Activated CD4-positive, CD25-positive, alpha-beta regulatory T cell (primary cell): ENCODE measurements at places on chromosomes 7 and 10.

DNA sequence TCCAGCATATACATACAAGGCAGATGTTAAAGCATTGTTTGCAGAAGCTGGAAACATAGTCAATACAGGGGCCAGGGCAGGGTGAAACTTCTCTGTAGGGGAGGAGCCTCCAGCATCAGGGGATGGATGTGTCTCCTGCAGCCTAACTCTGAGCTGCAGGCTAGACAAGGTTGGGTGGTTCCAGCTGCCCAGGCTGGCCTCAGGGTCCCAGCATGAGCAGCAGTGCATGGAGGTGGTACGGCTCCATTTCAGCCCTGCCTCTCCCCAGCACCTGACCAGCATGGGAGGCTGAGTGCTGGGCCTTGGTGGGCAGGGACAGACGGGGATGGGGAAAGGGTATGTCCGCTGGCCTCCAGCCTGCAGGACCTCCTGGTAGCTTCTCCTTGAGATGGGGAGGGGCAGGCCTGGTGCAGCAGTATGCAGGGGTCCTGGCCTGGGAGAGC is 7.4 kb upstream of the TBRG4 start:
- DNase-seq, result no peak

DNA sequence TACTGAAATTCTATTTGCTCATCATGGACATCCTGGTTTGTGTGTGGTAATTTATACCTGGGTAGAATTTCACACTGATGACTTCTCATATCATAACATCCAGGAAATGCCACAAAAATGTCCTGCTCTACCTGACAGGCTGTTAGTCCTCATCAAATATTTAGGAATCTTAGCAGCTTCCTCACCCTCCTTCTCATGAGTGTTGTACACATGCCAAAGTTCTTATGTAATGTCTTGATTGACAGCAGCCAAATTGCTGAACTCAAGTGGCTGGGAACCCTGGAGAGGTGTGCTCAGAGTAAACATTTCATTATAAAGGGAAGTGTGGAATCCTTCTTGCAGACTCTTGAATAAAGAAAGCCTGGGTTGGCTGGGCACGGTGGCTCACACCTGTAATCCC is 8.9 kb downstream of the EEPD1 start:
- DNase-seq, result no peak

- DNase-seq, result no peak
Measured at GRCh38 chr7:41731493-41732435, 28.9 kb upstream of the INHBA start.

DNA sequence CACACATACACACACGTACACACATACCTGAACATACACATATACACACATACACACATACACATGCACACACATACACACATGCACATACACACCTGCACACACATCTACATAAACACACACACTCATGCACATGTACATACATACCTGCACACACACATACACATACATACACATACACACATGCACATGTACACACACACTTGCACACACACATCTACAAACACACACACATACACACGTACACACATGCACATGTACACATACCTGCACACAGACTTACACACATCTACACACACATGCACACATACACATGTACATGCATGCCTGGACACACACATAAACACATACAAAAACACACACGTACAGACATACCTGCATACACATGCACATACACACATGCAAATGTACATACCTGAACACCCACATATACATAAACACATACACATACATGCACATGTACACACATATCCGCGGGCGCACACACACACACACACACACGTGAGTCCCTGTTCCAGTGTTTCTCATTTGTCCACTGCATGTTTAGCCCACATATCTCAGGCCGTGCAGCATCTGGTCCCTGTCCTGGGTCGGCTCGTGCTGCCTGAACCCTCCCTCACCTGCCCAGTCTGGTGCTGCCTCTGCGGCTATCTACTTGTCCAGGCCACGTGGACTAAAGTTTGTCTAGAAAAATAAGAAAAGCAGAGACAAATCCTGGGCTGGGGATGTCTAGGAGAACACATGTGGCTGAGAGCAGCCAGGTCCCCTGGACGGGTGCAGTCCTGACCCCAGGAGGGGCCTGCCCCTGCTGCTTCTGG is 238.7 kb downstream of the TCERG1L start:
- DNase-seq, result no peak

DNA sequence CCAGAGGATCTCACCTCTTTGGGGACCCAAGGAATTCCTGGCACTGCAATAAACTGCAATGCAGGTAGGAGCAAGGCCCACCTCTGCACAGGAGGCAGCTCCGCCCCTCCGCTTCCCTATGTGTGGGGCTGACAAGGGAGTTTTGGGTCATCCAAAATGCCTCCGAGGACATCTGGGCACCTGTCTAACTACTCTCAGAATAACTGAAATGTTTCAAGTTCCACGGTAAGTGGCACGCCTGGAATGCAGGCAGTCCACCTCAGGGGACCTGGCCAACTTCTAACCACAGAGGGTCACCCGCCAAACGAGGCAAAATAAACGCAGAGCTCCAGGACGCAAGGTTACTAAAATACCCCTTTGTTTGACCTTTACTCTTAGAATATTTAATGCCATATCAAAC is 102.5 kb downstream of the FGFR2 start:
- no peak for DNase-seq

DNA sequence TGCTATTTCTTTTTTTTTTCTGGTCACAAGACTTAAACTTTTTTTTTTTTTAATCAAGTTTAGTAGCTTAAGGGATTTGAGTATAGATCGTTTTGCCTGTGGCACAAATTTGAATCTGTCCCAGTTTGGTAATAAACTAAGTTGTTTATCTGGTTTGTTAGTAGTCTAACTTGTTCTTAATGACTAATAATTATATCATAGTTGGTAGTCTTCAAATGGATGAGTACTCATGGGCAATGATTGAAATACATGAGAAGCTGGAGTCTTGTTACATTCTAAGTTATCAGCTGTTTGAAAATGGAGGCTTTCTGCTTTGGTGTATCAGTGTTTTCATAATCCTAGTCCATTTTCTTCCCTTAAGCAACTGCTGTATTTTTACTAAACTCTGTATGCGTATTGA is 12.3 kb downstream of the BTAF1 start:
- DNase-seq, result no peak

- DNase-seq, result no peak
Measured at GRCh38 chr7:140008755-140009610, 53.8 kb downstream of the PARP12 start.

GRCh38 chr7:114554781-114555537 is 140.3 kb downstream of the FOXP2 start:
- DNase-seq, result no peak

DNA sequence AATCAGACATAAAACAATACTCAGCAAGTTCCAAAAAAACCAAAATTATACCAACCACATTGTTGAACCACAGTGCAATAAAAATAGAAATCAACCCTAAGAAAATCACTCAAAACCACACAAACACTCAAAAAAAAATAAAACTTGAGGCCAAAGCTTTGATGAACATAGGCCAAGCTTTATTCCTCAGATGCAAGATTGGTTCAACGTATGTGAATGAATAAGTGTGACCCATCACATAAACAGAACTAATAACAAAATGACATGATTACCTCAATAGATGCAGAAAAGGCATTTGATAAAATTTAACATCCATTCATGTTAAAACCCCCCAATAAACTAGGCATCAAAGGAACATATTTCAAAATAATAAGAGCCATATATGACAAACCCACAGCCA is 506.1 kb upstream of the FZD8 start:
- no peak for DNase-seq

GRCh38 chr10:109774121-109774440 is 149.2 kb downstream of the XPNPEP1 start:
- no peak for DNase-seq

GRCh38 chr10:69650589-69651261 is 20.7 kb downstream of the FAM241B start:
- DNase-seq, result no peak

DNA sequence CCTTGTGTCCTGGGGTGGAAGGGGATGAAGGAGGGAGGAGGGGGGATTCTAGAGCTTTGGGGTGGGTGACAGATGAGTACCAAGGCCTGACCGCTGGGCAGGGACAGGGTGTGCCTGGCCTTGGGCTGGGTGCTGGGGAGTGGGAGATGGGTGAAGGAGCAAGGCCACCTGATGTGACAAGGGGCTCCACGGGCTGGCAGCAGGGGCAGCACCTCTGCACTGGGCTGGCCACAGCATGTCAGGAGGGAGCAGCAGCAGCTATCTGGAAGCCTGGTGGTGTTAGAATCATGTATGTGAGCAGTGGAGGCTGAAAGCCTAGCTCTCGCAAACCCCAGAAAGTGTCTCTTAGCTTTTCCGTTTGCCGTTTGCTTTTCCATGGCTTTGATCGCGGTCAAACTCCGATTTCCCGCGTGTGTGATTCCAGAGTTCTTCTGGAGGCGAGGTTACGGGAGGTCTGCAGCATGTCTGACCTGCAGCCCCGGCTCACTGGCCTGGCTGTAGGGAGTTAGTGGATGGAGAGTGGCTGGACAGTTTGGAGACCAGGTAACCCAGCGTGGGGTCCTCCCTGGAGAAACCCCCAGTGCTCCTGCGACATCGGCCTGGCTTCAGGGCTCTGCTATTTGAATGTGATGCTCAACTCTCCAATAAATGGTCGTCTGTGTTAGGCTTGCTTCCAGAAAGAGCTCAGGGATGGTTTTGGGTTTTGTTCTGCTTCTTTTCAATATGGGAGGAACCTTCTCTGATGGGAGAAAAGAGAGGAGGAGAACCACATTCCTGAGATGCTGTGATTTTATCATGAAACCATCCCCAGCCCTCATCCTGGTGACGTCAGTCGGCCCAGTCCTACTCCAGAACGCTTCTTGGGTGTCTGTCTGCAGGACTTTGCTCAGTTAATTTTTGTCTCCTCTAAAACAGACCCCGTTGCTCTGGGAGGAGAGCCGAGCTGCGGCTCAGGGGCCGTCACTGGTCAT is 105.5 kb downstream of the CUX1 start:
- no peak for DNase-seq

DNA sequence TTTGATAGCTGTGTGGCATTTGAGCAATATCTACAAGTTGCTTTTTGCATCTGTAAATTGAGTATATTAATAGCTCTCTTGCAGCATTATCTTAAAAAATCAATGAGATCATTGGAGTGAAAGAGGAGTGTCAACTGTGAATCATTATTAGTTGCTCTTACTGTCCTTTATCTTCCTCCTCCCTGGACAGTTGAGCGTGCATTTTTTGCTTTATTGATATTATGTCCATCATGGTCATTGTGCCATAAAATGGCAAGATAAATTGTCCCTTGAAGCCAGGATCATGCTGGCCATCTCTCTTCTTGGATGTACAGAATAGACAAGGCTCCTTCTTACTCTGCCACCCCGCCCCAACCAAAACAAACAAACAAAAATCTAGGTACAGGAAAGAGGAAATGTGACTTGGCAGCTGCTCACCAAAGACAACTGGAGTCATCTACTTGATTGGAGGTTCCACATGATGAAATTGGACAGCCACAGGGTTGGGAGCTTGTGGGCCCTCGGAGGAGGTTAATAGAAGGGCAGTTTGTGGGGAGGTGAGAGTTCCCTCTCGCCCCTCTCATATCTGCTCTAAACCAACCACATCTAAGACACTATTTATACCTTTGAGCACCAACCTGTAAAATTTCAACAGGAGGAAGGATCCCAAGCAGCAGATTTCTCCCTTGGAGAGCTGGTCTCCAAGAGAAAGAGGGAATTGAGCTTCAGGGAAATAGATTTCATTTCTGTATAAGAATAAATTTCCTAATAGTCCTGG is 252.7 kb downstream of the SKIDA1 start:
- no peak for DNase-seq

DNA sequence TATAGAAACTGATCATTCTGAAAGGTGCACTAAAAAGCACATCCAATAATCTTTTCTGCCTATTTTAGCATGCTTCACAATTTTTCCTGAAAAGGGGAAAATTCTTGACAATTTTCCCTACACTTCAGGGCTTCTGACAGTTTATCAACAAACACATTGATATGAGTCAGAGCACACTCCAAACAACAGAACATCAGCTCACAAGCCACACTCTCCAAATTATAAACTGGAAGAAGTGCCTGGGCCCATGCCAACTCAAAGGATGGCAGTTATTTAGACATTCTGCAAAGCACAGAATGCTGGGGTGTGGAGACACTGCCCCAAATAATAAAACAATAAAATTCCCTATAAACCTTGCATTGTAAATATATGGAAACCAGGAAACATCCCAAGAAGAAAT is 90.8 kb downstream of the ELAPOR2 start:
- no peak for DNase-seq

DNA sequence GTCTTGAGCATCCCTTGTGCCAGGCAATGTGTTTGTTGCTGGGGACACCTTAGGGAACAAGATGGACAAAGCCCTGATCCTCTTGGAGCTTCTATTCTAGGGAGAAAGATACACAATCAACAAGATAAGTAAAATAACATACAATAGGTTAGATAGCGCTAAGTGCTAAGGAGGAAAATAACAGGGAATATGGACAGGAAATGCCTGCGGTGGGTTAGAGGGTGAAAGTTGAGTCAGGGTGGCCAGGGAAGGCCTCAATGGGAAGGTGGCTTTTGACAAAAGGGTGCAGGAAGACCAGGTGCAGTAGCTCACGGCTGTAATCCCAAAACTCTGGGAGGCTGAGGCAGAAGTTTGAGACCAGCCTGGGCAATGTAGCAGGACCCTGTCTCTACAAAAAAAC is 38.3 kb upstream of the MYL10 start:
- no peak for DNase-seq

DNA sequence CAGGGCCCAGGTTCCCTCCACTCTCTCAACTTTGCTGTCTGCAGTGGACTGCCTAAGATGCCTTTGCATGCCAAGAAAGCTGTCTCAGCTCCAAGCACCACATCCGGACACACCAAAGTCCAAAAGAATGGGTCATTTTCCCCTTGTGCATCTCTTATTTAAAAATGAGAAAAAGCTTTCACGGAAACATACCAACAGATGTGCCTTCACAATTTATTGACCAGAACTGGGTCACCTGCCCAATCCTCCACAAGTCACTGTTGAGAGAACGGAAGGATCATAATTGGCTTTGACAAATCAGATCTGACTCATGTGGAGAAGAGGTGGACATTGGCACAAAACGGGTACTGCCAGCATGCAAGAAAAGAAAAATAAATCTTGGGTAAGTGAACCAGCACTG is 258.3 kb downstream of the SNX13 start:
- DNase-seq, result no peak

DNA sequence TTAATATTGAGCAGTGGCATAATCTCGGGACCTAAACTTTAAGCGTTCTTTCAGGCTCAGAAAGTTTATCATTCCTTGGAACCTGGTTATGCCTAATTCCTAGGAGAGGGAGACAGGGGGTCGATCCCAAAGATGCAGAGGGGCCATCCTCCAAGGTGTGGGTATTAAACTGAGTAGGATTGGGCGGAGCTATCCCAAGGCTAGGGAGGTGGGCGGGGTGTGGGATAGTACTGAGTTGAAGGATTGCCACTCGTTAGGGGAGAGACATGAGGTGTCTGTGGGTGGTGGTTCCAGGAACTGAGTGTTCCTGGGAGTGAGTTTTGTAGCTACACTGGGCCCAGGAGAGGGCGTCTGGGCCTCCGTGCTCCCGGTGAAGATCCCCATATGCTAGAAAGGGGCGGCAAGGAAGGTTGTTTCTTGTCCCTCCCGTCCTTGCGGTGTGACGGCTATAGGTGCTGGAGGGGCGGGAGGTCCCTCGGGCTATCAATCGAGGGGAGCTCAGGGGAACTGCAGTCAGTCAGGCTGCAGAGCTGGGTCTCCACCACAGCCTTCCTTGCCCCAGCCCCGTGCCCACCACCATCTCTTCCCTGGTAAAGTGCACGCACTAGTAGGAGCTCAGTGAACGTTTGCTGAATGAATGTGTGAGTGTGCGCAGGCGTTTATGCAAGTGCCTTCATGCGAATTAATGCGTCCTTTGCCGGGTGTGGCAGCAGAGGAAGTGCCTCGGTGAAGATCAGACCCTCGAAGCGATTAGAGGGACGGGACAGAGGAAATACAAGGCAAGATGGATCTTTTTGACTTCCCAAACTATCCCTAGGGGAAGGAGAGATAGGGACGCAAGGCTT is 3.0 kb upstream of the HMX2 start:
- no peak for DNase-seq
